ENCODE measurements at places on chromosomes 1 and 21.
A peak's percentile ranks its signal among the peaks of the same experiment; 100 is the strongest.

DNA sequence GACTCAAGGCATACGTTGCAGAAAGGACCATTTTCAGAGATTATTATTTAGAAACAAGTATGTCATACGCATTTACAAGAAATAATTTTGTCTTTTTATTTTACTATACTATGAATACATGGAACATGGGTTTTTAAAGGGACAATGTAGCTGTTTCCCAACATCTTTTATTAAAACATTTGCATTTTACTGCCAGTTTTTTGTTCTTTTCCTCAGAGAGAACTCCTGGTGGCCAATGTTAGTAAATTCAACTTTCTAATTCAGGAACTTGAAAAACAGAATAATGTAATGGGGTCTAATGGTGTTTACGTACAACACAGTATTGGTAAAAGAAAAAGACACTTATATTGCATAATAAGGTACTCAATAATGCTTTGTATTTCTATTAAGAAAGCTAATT lies 14.9 kb downstream of the PRDM2 start:
- DNase-seq, result no peak

DNA sequence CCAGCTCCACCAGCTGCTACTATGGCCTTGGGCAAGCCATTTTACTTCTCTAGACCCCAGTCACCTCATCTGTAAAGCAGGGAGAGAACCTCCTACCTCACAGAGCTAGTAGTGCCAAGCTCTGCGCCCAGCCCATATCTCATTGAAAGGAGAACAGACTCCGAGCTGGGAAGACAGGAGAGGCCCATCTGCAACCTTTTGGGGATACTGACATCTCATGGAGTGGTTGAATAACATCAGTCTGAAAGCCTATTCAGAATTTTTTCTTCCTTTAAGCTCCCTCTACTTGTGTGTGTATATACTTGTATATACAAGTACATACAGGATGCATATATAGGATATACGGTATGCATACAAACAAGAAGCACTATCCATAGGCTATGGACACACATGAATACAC lies 279.5 kb upstream of the POU3F1 start:
- DNase-seq, result no peak

DNA sequence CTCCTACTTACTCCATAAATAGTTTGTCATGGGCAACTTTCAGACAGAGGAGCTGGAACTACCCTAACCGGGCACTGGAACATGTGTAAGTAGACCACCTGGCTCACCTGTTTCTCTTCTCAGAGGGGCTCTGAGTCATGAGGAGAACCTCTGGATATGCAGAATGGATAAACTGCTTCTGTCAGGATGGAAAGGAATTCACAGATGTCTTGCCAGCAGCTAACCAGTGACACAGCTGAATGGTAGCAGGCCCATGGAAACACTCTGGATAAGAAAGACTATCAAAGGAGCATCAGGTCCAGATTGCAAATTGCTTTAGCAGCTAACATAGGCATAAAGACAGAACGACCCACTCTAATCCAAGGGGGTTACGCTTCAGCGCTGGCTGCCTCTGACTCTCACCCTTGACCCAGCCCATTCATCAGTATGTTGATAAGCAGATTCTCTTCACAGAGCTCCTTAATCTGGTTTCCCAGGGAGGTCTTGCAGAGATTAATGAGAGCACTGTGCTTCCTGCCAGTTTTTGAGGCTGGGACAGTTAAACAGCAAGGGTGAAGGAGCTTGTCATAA lies 54.2 kb downstream of the HIVEP3 start:
- DNase-seq, result no peak

GRCh38 chr1:109894823-109895719 lies 15.6 kb upstream of the CSF1 start:
- no peak for DNase-seq

- DNase-seq, result no peak
Observed at GRCh38 chr1:57195436-57195941, 228.4 kb downstream of the DAB1 start.

DNA sequence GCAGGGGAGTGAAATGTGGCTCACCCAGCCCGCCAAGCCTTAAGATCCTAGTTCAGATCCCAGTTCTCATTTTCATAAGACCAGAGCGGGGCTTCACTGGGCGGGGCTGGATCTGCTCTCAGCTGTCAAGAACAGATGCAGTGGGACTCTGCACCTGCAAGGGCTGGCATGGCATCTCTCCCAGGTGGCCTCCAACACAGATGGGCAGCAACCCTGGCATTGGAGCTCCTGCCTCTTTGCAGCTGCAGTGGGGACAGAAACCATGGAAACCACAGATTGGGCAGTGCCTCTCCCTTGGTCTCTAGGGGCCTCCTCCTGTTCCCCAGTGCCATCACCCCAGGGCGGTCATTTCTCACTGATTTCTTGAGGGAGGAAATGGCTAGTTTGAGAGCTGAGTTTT lies 267.7 kb downstream of the PRDM2 start:
- no peak for DNase-seq

- no peak for DNase-seq
Observed at GRCh38 chr1:3251807-3252428, 182.9 kb downstream of the PRDM16 start.

DNA sequence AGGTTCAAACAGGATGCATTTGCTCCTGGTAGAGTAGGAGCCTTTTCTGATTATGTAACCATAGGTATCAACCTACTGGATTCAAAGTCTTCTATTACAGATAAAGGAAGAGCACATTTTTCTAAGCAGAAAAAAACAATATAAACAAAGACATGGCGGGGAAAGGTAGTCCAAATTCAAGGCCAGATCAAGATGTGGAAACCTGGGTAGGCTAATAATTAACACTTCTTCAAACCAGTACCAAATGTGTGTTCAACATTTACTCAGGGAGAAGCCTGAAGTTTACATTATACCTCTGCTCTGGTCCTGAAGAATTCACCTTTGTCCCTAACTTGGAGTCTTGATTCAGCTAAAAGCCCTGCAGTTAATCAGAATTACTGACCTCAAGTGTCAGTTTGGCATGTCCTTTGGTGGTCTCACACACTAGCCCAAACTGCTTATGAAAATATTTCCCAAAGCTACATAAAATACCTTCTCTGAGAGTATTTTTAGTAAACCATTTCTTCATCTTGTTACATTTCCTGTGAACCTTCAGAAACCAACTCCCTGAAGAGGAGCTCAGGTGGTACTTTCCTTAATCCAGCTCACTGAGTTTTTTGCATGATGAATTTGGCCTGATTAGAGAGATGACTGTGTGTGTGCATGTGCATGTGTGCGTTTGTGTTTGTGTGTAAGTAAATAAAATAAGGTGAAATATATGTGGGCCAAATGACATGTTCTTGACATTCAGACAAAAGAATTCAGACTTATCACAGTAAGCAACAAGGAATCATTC lies 70.2 kb downstream of the TOR3A start:
- DNase-seq, result no peak

DNA sequence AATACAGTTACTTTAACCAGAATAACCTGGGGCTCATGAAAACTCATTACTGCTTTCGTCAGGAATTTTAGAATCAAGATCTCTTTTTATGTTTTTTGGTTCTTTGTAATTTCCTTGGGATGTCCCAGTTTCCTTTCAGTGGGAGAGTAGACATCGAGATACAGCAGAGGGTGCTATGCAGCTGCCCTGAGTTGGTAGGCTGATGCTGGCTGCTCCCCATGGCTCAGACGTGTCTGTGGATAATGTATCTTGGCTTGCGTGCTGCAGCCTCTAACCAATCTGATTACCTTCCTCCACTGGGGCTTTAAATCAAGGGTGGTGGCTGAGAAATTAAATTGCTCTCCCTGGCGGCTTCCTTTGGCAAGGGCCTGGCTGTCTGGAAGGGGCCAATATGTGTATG lies 253.7 kb downstream of the CACNA1E start:
- no peak for DNase-seq

- DNase-seq, result no peak
Observed at GRCh38 chr1:30848130-30848529, 60.4 kb downstream of the SDC3 start.

DNA sequence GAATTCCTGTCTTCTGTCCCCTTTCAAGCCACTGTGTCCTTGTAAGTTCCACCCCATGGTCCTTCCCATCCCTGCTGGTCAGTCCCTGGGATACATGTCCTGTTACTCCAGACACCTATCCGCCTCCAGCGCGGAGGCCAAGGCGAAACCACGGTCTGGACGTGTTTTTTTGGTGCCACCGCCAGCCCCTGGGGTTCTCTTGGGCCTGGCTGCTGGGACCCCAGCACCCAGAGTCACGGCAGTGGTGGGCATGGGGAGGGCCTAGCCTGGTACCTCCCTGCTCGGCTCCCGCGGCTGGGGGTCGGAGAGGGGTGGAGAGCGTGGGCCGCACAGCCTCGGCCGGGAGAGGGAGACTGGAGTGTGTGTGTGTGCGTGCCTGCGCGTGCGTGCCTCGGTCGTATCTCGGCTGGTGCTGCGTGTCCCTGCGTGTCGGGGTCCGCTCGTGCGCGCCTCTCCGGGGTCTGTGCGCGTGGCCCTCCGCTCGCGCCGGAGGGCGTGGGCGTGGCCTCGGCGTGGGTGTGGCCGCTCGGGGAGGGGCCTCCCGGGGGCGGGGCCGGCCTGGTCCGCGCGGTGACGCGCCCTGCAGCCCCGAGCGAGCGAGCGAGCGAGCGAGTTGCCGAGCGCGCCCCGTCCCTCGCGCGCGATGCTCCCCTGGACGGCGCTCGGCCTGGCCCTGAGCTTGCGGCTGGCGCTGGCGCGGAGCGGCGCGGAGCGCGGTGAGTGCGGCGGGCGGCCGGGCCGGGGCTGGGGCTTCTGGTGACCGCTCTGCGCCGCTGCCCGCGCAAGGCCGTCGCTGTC lies at the start of gene VWA1:
TSS of gene VWA1 (plus strand) at position 585 of the 798 bp plus-strand sequence. CDS start at position 644, 59 bp downstream.
- peak; percentile 70 for DNase-seq

GRCh38 chr1:39003281-39003680 lies 12.2 kb downstream of the AKIRIN1 start:
- DNase-seq, result no peak

DNA sequence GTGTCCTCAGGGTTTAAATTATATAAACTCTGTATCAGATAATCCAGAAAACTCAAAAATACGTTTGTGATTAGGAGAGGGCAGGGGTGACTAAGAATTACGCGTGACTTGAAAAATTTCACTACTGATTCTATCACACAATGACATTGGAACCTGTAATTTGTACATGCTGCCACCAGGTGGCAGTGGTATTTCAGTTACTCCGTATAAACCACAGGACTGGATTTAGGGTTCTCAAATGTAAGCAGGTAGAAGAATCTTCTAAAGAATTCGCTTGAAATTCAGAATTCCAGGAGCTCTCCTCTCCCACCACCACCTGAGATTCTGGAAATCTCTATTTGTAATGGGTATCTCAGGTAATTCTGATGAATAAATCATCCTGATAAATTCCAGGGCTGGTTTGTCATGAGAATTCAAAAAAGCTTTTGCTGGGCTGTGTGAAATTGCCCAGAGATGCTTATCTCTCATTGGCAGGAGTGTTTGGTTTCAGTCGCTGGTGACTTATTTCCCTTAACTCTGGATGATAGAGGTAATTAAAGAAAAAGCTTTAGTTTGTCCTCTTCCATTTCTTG lies 1.7 kb upstream of the KRTAP7-1 start:
- DNase-seq, result no peak

DNA sequence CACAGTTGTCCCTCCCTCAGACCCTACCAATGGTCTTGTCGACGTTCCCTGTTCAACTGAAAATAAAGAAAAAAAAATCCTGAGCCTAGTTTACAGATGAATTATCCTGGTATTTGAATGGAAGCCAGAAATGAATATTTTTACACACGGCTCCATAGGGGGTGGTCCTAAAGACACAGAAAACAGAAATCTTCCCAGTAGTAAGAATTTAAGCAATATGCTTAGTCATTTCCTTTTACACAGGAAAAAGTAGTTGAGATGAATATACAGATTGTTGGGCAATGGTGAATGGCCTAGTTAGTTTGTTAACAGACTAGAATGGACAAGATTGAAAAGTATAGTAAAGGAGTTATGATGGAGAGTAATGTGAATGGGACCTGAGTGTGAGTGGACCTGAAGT lies 67.4 kb downstream of the RGS18 start:
- peak; percentile 84 for DNase-seq

- DNase-seq, result no peak
Observed at GRCh38 chr1:14824314-14824915, 225.9 kb downstream of the KAZN start.

DNA sequence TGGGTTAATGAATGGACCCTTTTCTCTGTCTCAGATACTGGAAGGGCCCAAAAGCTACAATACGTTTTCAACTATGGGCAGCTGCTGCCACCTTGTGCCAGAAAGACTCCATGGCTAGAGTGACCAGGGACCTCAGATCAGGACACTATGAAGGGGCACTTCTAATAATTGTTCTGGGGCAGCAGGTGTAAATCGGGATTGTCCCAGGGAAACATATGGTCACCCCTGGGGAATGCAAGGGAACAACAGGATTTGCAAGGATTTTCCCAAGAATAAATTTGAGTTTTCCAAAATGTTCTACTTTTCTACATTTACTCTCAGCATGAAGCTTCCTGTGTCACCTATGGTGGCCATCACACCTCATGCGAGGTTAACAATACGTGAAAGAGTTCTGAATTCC lies 12.0 kb upstream of the FCAMR start:
- peak; percentile 83 for DNase-seq

- peak; percentile 42 for DNase-seq
Observed at GRCh38 chr1:237891979-237892378, 1.3 kb upstream of the ZP4 start.

DNA sequence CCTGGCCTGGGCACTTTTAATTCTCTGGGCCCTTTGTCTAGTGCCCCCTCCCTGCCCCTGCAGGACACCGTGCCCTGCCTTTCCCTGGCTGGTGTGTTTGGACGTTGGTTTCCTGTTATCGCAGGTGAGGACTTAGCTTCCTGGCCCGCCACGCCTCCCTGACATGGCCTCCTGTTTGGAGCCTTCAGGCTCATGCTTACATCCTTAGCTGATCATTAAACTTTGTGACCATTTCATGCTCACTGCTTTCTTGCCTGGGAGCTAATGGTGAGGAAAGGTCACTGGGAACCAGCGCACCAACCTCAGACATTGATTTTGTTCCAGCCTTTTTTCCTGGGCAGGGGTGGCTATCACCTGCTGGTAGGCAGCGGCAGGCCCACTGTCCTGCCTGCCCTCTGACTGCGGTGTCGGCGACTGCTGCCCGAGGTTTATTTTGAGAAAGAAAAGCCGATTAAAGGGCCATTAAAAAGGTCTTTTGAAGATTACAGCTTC lies 3.7 kb downstream of the PFKL start:
- DNase-seq, result no peak

DNA sequence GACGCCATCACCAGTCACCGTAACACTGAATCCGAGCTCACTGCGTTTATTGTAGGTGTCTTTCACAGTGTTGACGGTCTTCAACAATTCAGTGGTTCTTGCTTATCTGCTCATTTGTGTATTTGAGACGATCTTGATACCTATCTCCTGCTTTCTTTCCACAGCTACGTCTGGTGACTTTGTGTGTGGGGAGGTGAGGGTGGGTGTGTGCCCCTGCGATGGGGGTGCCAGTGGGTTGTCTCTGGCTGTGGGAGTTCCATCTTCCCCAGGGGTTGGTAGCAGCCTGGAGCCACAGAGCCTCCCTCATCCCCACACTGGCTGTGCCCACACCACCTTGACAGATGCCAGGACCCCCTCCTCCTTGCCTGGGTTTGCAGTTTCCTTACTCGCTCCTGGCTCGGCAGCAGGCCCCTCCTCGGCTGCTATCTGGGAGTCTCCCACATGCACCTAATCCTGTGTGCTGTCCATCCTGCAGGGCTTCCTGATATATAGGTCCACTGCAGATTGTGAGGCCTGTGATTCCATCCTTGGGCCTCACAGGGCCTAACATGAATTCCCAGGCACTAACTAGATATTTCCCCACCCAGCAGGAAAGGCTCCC lies 6.3 kb upstream of the PARP1 start:
- DNase-seq, result no peak

- no peak for DNase-seq
Observed at GRCh38 chr21:41622831-41623548, 115.0 kb upstream of the TMPRSS2 start.

GRCh38 chr1:82628887-82629286 lies 828.2 kb downstream of the ADGRL2 start:
- DNase-seq, result no peak
